Adipose tissue (tissue), 3 donors: ENCODE measurements at places on chromosomes 3 and 15. TPM values are rescaled to one million over a fixed set of nuclear protein-coding genes. Genes with fewer than 3 reads are reported as not detected.

The COL6A5 gene
- not detected for polyA plus RNA-seq

The NR2E3 gene
- 0.04 TPM for polyA plus RNA-seq

The RLBP1 gene
- not detected for polyA plus RNA-seq

The CACNA2D3 gene
- 3.0 TPM for polyA plus RNA-seq

The TGM4 gene
- polyA plus RNA-seq: not detected

The AMIGO3 gene
- polyA plus RNA-seq: 0.88 TPM

The MAGI1 gene
- 10.4 TPM for polyA plus RNA-seq
